ENCODE measurements at places on chromosomes 11 and 22. TPM values are rescaled to one million over a fixed set of nuclear protein-coding genes. Genes with fewer than 3 reads are reported as not detected.

GRCh38 chr11:101336858-101337257 is 207.2 kb upstream of the PGR start:
- no peak for DNase-seq

DNA sequence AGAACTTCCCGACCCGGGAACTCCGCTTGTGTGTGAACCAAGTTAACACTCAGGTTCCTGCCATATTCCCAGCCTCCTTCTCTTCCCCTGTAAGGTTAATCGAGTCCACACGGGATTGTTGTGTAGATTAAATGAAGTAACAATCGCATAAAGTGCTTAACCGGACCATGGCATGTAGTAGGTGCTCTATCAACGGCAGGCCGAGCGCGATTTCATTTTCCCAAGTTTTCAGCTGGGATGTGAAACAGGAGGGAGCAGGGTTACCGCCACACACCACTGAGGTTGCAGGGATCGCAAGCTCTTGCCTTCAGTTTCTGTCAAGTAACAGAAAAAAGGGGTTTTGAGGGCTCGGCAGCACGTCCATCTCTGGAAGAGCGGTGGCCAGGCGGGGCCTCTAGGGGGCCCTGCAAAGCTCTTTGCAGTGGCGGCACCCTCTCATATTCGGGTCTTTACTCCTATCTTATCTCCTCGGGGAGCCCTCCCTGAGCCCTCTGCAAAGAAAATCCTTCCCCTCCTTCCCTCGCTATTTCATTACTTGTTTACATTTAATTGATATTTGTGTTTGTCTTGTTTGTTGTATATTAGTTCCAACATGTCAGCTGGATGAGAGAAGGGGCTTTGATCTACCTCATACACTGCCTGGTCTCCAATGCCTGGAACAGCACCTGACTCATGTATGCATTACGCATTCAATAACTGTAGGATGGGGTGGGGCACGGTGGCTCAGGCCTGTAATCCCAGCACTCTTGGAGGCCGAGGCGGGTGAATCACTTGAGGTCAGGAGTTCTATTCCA is 816 bp upstream of the PLEKHA7 start:
- no peak for DNase-seq

DNA sequence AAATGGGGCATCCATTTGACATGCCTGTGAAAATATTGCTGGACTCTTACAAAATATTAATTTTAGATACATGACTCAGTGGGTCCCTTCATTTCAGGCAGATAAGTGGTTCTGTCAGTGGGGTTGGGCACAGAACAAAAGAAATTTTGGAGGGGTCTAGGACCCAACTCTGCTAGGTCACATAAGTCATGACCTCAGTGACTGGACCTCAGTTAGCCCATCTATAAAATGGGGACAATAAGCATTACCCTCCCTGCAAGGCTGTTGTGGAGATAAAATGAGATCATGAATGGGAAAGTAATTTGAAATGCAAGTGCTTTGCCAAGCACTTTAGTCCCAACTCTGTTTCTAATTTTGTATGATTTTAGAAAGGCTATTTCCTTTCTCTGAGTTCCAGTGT is 23.8 kb downstream of the ADORA2A start:
- DNase-seq: no peak

GRCh38 chr11:60363542-60364470 is 14.5 kb upstream of the MS4A7 start:
- DNase-seq: peak; percentile 39

- DNase-seq: no peak
Observed at GRCh38 chr22:27157666-27158370, 500.4 kb downstream of the MIAT start.

GRCh38 chr11:126122863-126123262 is 60.2 kb upstream of the CDON start:
- DNase-seq: no peak

- no peak for DNase-seq
Observed at GRCh38 chr11:45935349-45936064, 13.1 kb downstream of the LARGE2 start.

GRCh38 chr11:45537614-45538013 is 127.8 kb downstream of the CHST1 start:
- no peak for DNase-seq

- DNase-seq: no peak
Observed at GRCh38 chr11:12007769-12008737, at the start of gene DKK3. Gene DKK3 (minus strand): TSS chr11:12008626. CDS start chr11:12008582, 44 bp downstream.

GRCh38 chr11:3220101-3220500 is 1.5 kb upstream of the MRGPRG start:
- no peak for DNase-seq

DNA sequence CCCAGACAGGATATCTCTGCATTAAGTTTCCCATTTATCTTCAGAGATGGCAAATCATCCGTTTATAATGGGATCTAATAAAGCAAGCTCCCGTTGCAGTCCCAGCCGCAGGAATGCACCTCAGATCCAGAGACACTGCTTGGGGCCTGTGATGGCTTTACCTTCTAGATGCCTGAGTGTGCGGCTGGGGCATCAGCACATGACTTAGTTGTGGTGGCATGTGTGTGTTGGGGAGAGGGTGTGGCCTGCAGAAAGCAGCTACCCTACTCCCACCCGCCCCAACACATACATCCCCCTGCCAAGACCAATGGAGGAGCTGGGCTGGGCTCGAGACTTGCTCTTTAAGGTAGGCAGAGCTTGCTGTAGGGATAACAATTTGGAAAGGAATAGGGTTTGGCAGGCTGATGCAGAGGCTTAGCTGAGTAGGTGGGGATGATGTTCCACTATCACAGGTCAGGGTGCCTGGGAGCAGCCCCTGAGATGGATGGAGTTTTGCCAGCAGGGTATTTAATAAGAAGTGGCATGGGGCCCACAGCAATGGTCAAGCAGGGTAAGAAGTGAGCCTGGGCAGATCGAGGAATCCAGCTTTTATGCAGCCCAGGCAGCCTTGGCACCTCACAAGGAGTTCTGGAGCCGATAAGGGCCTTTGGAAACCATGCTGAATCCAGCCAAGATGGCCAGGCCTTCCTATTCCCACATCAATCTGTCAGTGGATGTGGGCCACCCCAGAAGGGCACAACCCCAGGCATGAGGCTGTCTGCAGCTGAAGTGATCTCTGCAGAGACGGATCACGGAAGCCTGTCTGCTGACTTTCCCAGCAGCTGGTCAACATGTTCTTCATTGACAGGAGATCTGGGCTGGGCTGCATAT is 601.3 kb downstream of the BUD13 start:
- no peak for DNase-seq

DNA sequence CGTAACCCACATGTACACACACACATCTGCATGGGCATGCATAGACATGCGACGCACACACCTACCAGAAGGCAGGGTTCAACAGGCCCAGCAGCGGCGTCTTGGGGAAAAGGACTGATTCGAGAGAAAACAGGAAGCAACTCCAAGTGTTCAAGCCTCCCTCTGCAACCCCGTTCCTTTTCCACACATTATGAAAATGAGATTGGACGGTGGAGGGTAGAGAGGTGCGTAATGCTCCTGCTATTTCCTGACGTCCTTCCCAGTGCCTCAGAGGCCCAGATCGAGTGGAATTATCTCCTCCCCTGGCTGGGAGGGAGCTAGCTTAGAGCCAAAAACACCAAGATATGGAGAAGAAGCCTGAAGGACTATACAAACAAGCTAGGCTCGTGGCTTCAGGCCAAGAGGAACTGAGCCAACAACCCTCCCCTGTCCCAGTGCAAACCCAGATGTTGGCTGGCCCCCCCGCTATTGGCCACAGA is 289.2 kb downstream of the MN1 start:
- no peak for DNase-seq

DNA sequence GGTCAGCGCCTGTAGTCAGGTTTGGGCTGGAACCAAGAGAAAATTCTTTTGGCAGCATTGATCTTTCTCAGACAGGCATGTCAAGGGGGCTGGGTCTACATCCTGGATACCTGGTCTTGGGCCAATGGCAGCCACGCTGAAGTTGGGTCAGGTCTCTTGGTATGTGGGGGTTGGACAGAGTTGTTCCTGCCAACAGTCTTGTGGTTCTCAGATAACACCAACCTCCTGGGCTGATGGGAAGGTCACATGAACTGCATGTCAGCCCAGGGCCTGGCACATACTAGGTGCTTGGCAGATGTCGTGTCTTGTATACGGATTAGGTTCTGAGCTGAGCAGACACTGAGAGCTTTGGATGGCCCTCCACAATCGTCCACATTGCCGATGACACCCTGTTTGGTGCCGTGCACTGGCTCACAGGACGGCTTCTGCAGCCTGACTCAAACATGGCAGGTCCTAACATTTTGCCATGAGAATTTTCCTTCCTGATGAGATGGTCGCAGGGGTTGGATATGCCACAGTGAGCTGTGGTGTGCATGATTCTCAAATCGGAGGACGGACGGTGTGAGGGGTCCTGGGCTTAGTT is 42.0 kb downstream of the FBLN1 start:
- DNase-seq: no peak

- peak; percentile 97 for DNase-seq
Observed at GRCh38 chr11:74004759-74005615, 3.9 kb downstream of the UCP3 start.

DNA sequence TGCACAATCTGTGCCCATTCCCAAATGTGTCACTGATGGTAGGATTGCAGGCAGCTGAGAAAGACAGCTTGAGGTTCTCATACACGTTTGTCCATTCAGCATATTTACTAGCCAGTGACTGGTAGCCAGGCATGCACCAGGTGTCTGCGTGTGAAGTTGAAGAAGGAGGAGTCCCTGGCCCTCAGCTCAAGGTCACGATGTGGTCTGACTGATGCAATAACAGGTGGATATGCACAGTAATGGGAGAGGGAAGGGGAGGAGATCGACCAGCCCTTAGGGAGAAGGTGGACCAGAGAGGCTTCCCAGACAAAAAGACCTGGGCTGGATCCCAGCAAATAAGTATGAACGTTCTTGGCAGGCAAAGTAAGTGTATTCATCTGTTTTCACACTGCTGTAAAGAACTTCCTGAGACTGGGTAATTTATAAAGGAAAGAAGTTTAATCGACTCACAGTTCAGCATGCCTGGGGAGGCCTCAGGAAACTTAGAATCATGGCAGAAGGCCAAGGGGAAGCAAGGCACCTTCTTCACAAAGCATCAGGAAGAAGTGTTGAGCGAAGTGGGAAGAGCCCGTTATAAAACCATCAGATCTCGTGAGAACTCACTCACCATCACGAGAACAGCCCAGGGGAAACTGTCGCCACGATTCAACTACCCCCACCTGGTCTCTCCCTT is 96.0 kb downstream of the MN1 start:
- no peak for DNase-seq

DNA sequence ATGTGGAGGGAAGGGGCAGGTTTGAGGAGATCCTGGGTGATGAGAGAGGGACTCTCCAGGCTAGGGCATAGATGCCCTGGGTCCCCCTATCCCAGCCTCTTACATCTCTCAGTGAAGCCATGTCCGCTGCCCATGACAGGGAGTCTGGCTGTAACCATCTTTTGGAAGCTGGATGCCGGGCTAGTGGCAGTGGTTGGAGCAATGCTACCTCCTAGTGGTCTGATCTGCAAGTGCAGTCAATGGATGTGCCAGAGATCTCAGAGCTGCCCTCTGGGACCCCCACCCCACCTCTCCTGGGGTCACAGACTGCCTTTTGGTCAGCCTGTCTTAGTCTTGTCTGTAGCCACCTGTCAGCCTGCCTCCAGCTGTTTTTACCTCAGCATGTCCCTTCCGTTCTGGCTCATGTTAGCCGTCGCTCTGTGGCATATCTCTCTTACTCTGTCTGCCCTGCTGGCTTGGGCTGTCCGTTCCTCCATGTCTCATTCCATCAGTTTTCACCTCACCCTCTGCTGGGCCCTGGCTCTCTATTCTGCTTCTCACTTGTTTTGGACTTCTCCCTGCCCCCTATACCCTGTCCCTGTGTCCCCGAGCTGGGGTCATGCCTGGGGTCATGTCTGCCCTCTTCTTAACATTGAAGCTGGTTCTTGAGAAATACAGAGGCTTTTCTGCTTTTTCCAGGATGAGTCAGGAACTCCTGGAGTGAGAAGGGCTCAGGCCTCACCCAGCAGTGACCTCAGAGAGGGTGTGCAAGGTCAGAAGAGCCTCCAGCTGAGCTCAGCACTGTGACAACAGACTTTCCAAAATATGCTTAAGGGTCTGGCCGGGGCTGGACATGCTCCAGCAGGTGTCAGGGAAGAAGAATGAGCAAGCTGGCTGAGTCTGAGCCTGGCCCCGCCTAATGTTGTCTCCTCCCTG is 52.0 kb upstream of the THY1 start:
- peak; percentile 30 for DNase-seq

DNA sequence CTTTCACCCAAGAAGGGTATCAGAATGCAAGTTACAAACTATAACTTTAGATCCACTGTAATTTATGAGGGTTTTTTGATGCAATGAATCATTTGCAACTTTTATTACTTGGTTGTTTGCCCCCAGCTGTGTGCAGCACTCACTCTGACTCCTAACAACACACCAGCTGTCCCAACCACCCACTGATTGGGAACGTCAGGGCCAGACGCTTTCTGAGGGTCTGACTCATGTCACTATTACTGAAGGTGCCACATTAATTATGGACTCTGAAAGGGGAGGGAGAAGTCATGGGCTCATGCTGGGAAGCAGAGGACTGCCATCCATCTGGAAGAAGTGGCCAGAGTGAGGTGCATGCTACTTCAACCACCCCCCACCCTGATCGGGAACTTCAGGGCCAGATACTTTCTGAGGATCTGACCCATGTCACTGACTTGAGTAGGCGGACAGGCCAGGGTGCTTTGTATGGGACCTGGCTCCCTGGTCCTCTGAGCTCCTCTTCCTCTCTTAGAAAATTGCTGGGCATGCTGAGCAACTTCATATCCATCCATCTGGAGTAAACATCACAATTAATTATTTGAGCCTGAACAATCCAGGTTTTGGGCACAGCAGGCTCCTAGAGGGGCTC is 44.9 kb upstream of the DRD2 start:
- DNase-seq: no peak

DNA sequence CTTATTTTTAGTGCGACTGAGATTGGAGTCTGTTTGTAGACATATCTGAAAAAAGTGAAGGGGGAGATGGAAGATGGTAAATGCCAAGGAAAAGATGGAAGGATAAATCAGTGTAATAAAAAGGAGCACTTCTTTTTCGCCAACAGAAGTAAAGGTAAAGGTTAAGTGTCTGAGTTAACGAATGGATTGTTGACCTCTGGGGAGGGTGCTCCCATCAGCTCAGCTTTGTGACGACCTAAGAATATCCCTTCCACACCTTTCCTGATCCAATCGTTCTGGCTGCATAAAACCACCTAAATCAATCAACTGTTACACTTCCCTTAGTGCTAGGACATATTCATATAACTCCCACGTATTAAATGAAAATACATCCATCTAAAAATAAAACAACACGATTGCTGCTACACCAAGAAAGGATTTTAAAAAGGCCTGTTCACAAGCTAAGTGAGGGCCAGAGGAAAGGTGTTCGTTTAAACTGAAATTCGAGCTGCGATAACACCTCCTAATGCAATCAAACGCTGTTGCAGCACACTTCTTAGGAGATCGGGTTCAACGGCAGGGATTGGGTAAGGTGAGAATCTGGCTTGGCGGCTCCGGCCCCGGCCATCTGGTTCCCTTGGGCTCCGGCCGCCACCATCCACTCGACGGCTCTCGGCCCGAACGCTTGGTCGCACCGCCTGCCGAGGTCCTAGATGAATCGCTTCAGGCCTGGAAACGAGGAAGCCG is 658 bp downstream of the C11orf71 start:
- DNase-seq: no peak

The MS4A8 gene
- total RNA-seq: not detected

The C1QTNF4 gene
- 1.3 TPM for total RNA-seq

The HIC2 gene
- total RNA-seq: 9.7 TPM

The MMP12 gene
- not detected for total RNA-seq

The ATG2A gene
- 234 TPM for total RNA-seq

The OR4A16 gene
- not detected for total RNA-seq

The CTSC gene
- total RNA-seq: 88.8 TPM

The VSIG10L2 gene
- total RNA-seq: not detected
